ENCODE measurements at places on chromosomes 11 and 22.
A peak's percentile ranks its signal among the peaks of the same experiment; 100 is the strongest.

DNA sequence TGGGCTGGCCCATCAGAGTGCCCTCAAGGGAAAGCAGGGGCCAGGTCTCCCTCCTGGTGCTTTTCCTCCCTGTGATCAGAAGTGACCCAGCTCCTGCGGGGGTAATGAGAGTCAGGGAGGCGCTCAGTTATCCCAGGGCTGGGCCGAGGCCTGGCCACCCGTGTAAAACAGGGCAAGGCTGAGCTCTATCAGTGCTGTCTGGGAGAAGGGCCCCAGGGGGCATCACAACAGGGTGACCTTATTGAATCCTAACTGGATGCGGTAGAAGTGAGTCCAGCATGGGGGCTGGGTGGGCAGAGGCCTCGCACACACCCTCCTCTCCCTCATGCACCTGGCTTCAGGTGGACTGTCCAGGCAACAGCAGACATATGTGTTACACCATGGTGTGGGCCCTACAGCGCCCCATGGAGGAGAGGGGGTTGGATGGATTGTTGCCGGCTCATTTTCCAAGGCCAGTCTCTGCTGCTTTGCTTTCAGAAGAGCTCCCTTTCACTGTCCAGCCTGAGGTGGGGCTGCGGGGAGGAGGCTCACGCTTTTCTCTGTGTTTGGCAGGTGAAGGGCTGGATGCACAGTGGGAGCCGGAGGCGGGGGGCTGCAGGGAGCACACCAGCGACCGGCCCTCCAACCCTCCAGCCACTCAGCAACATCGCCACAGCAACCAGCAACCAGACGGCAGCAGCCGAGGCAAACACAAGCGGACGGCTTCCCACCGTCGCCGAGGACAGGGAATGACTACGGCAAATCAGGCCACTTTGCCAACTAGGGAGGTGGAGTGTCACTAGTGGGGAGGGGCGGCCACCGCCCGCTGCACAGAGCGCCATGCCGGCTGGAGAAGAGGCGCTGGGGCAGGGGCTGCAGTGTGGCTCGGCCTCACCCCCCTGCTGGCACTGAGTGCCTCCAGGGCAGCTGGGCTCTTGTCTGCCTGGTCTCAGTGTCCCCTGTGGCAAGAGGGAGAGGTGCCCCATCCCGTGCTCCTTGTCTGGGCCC is 24.7 kb downstream of the GNAZ start:
- peak; percentile 33 for DNase-seq

- no peak for DNase-seq
These were observed 71.5 kb downstream of the TYR start for GRCh38 chr11:89249196-89249595.

DNA sequence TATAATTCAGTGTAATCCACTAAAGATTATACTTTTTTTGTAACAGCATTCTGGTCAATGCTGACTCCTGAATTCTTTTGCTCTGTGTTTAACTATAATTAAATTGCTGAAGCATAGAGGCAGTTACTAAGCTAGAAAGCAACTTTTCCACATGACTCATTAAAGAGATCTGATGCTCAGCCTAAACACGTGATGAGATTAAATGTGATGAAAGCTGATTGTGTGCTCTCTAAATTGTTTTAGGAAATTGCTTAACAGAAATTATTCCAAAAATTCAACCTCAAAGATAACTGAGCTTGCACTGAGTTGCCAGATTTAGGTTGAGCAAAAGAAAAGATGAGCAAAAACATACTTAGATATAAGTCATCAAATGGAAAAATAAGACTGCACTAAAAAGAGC is 1033.6 kb downstream of the FAM181B start:
- DNase-seq, result no peak

DNA sequence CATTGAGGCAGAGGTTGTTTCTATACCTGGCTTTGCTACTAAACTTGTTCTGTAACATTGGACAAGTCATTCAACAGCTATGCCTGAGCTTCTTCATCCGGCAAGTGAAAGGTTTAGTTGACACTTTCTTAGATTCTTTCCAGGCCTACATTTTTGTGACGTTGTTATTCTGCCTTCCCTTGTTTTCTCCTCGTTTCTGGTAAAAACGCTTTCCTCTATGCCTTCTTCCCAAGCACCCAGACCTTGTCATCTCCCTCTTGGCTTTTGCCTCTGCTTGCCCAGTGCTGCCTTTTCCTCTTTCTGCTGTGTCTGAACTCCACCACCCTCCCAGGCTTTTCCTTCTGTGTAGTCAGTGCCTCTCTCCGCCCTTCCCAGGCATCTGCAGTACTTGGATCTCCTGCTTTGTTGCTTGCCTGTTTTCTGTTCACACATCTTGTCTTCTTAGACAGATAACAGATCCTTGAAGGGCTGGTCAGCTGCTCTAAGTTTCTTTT is 1.4 kb upstream of the AMOTL1 start:
- no peak for DNase-seq

DNA sequence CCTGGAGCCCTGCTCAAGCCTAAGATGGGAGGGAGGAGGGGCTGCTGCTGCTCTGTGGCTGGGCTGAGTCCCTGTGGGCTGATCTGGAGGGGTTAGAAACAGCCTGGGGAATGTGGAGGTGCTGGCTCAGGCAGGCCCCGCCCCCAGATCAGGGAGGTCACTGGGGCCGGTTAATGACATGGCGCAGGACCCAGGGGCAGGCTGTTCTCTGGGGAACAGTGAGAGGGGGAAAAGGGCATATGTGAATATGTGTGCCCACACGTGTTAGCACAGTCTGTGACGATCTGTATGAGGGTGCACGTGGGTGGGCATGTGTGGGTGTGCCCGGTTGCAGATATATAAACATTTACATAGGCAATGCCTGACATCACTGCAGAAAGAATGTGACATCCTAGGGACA is 143.5 kb downstream of the MIAT start:
- DNase-seq, result no peak

DNA sequence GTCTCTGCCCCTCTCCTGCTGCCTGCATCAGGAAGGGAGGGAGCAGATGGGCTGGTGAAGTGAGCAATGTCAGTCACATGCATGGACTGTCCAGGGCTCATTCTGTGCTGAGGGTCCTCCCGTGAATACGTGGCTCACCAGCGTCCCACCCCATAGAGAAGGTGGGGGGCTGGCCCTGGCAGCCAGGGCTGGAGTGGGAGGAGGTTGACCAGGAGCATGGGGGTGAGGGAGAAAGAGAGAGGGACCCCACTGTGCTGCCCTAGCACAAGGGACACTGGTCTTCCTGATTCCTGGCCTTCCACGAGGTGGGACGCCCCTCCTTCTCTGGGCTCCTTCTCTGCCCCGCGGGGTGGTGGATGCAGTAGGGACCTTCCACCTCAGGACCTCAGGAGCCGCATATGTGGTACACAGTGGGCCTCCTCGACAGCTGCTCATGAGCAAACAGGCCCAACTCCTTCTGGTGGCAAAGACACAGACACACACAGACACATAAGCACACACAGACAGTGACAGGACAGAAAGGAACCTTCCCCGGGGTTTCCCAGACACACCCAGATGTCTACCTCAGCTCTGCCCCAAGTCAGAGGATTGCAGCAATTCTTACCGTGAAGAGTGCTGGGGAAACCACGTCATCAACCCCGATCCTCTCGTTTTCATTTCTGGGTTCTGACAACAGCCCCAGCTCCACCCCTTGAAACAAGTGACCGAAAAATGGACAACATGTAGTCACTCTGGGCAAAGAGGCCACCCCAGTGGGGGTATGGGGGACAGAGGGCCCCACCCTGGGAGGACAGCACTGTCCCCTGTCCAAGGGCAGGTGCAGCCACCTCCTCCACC is 3.6 kb upstream of the APOBEC3A start:
- no peak for DNase-seq

DNA sequence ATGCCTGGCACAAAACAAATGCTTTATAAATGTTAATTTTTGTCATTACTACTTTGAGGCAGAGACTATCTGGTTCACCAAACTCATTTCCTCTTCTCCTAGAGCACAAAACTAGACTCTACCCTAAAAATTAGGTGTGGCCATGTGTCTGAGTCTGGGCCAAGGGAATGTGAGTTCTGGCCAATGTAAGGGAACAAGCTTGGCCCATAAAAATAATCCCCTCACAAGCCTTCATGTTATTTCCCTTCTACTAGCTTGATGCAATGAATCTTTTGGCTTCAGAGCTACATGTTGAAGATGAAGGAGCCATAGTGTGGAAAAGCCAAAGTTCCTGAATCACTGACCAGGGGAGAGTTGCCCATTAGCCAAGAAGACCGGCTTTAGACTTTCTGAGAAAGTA is 406.5 kb upstream of the CCDC90B start:
- no peak for DNase-seq

GRCh38 chr11:19675397-19675796 is 37.2 kb upstream of the NAV2 start:
- DNase-seq, result no peak

DNA sequence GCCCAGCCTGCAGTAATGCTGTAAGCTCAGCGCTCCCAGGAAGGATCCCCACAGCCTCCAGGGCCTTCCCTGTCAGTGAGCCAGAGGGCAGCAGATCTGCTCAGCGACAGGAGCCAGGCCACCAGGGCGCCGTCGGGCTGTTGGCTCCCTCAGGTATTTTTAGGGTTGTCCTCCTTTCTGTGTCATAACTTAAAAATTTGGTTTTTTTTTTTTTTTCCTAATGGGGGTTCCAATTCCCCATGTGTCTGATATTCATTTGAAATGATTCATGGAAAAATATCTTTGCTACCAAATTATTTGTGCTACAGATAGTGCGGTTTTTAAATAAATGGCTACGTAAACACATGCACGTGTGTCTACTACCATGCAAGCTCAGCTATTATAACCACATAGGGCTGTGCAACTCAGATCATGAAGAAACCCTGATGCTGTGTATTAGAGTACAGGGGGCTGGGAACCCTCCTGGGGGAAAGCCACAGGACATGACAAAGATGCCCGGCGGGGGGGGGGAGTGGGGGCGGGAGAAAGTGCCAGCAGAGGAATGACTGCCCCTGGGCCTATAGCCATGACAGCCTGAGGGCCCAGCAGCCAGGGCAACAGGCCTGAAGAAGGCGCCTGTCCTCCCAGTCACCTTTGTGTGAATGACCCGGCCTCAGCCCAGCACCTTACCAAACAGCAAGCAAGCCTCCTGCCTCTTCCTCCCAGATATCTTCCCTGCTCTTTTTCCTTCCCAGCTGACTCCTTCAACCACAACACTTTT is 89.3 kb downstream of the NAT10 start:
- DNase-seq, result no peak

DNA sequence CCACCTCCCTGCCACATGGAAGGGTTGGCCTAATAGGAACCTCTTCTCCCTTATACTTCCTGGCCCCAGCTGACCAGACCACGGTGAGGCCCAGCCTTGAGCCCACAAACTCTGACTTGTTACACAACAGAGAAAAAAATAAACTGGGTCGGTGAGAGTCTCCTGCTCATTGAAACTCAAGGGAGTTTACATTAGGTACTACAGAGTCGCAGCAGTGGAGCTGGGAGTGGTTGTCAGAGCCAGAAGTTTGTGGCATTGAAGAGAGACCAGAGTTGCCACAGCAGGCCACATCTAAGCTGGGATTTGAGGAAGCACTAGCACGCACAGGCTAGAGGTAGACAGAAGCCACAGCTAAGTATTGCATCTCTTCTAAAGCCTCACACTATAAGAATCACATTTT is 296.2 kb downstream of the DDX10 start:
- DNase-seq, result no peak

- DNase-seq, result no peak
These were observed 32.8 kb upstream of the CTSD start for GRCh38 chr11:1796413-1797011.

GRCh38 chr11:47415949-47416472 is 7.6 kb downstream of the SLC39A13 start:
- no peak for DNase-seq

- DNase-seq, result no peak
These were observed 7.6 kb downstream of the SCYL1 start for GRCh38 chr11:65532388-65533064.

DNA sequence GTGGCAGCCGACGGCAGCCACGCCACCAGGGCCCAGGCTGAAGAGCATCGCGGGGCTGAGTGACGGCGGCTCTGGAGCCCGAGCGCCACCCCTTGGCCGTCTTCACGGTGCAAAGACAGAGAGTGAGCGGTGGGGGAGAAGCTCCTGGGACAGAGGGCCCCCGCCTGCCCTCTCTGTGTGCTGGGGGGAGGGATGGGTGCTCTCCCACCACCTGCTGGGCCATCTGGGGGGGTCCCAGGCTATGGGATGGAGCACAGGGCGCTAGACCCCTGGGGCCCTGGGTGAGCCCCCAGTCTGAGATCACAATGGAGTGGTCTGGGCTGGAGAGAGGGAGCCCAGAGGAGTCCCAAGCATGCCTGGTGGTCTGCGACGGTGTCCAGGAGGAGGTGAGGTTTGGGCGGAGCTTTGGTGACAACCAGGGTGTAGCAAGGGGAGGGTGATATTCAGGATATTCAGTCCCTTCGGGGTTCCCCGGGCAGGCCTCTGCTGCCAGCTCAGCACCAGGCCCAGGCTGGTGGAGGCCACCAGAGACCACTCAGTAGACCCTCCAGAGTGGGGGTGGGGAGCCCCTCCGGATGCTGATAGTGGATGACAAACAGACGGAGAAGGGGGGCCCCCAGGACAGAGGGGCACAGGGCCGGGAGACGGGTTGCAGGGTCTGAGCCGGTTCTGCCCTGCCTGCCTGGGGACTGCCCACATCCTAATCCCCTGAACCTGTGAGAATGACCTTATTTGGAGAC is 78.1 kb upstream of the PRR5 start:
- DNase-seq, result no peak

DNA sequence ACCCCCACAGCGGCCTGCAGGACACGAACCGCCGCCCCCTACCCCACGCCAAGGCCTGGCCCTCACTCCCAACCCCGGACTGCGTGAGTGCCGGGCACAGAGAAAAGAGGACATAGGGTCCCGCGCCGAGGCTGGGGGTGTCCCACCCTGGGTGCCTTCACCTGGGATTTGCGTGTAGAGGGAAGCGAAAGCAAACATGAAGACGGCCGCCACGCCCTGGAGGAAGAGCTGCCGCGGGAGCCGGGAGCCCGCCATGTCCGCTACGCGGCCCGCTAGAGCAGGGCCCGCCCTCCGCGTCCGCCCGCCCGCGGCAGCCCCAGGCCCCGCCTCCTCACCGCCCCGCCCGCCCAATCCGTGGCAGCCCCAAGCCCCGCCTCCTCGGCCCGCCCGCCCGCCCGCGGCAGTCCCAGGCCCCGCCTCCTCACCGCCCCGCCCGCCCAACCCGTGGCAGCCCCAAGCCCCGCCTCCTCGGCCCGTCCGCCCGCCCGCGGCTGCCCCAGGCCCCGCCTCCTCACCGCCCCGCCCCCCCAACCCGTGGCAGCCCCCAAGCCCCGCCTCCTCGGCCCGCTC is at the start of gene LMF2:
Gene LMF2, minus strand, starts transcription at position 282 of the 570 bp plus-strand sequence. Its CDS starts 27 bp downstream, at position 255.
- DNase-seq, result peak; percentile 92

DNA sequence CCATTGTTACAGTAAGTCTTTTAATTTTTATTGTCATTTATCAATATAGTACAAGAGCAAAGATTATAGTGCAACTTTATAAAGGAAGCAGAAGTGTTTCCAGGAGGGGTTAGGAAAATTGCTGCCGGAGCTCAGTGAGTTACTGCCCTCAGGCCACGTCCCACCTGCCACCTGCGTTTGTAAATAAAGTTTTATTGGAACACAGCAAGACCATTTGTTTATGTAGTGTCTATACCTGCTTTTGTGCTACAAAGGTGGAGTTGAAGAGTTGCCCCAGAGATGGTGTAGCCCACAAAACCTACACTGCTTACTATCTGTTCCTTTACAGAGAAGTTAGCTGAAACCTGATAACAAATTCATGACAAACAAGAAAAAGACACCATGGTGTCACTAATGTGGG is 437.8 kb upstream of the B3GAT1 start:
- no peak for DNase-seq

Measured in NCI-H345 (cell line).